T follicular helper cell (primary cell): ENCODE measurements at places on chromosomes 5 and 9.

- no peak for DNase-seq
Measured at GRCh38 chr9:137026828-137027227, 1.2 kb downstream of the ABCA2 start.

GRCh38 chr5:149141957-149142851 is 911 bp downstream of the ABLIM3 start:
- DNase-seq = no peak

GRCh38 chr5:149837680-149838269 is 106.8 kb downstream of the PDE6A start:
- DNase-seq = no peak

GRCh38 chr5:174532455-174533453 is 191.6 kb upstream of the MSX2 start:
- no peak for DNase-seq

DNA sequence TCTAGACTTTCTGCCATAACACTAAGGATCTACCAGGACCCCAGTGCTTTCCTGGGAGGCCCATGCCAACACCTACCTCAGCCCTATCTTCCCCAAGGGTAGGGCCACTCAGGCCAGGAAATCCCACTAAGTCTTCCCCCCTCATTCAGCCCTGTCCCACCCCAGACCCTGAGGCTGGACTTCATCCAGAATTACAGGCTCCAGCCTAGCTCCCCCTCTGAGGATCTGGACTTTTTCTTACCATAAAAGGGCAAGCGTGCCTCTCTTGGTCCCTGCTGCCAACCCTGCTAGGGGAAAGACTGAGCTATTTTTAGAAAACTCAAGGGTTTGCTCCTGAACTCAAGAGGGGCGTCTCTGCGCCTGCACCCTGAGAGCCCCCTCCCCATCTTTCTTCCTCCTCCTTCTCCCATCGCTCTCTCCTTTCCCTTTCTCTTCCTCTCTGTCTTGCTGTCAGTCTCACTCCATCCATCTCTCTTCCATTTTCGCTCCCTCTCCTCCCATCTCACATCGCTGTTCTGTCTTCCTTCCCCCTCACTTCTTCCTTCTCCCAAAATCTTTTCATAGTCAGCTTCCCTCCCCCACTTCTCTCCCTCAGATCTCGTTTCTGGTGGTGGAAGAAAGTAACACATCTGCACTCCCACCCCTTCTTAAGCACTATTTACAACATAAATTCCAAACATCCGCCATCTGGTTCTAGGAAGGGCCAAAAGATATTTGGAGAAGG is 38.1 kb upstream of the IL17B start:
- no peak for DNase-seq

DNA sequence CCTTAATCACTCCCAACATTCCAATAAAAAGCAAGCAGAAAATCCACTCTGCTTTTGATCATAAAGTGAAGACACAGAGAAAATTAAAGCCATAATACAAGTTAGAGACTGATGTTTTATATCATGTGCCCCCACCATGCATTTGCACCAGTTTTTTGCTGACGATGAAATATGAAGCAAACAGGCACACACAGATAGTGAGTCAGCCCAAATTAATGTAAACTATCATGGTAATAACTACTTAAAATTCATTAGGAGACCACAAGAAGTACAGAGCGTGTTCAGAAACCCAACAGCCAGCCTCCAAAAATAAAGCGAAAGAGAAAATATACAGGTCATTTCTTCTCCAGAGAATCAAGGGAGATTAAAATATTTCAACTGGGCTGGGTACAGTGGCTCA is 46.4 kb upstream of the KDM4C start:
- no peak for DNase-seq

DNA sequence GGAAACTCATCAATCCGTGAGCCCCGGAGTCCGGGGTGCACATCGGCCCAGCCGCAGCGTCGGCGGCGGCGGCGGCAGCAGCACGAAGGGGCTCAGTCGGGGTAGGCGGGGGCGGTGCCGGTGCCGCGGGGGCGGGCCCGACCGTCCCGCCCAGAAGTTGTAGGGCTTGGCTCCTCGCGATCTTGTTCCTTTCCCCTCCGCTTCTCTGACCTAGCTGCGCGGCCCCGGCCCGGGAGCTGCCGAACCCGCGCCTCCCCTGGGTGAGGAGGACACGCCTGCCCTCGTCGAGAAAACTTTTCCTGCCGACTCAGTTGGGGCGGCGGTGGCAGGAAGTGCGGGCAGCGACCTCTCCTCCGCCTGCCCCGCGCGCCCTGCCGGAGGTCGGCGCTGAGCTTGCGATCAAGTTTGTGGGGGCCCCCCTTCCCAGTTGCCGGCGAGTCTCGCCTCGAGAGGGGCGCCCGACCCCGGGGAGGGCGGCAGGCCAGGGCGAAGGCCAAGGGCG is at the start of gene MAN2A1:
Gene MAN2A1, plus strand, starts transcription at position 188 of the 502 bp plus-strand sequence. CDS start 491 bp downstream, outside the sequence.
- DNase-seq = peak; percentile 76

DNA sequence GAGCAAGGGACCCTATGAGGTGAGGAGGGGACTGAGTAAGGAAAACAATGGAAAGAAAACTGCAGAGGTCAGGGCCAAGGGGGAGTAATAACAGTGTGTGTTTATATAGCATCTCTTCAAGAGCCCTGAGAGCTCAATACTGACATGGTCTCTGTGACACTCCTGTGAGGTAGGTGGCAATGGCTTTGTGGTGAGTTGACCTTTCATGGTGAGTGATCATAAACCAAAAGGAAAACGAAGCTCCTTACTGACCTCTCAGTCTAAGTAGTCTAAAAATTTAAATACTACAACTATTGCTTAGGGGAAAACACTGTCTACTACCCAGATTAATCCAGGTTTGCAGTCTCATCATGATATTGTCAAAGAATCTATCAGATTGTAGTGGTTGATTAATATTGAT is 130.9 kb downstream of the SNCAIP start:
- no peak for DNase-seq

GRCh38 chr9:112384690-112385089 is 4.8 kb downstream of the HSDL2 start:
- no peak for DNase-seq

- no peak for DNase-seq
Measured at GRCh38 chr9:134854541-134854981, 26.0 kb upstream of the FCN2 start.

- DNase-seq = no peak
Measured at GRCh38 chr5:139733010-139733688, 62.5 kb upstream of the PSD2 start.

DNA sequence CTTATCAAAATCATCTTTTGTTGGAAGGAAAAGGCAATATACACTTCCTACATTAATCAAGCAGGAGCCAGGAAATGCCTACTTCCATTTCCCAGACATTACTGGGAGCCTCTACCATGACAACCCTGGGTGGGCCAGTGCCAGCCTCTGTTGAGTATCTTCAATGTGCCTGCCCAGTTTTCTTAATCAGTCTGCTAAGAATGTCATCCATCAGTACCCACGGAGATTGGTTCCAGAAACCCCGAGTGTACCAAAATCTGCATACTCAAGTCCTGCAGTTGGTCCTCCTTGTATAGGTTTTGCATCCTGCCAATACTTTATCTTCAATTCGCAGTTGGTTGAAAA is 82.4 kb downstream of the MARCHF3 start:
- DNase-seq = no peak

DNA sequence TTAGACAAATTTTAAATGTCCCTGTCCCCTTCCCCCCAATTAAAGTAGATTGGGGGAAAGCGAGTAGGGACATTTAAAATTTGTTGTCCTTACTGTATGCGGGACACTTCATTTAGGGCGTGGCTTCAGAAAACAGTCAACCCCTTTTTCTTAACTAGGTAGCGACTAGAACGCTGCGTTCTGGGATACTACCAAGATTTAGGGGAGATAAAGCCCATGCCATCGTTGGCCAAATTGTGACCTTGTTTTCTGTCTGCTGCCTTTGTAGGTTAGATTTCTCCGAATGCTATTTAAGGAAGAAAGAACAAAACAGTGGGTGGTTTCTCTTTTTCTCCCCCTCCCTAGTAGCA is 1.2 kb downstream of the CKS2 start:
- DNase-seq = no peak

DNA sequence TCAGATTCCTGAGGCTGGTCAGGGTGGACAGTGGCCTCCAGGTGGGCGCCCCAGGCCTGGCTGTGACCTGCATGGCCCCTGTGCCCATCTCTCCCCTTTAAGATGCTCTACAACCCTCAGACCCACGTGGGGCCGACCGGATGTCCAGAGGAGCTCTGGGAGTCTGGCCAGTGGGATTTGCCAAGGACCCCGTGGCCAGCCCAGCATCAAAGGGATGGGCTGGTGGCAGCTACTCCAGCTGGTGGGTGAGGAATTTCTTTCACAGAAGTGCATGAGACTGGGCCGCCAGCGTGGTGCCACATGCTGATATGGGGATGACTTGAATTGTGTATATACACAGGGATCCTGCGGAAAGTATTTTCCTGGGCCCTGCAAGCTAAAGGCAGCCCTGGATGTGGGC is 94.7 kb upstream of the SARDH start:
- no peak for DNase-seq

GRCh38 chr9:2570615-2571479 is 50.7 kb upstream of the VLDLR start:
- DNase-seq = no peak

- no peak for DNase-seq
Measured at GRCh38 chr9:125536776-125537175, 170.2 kb downstream of the MAPKAP1 start.

DNA sequence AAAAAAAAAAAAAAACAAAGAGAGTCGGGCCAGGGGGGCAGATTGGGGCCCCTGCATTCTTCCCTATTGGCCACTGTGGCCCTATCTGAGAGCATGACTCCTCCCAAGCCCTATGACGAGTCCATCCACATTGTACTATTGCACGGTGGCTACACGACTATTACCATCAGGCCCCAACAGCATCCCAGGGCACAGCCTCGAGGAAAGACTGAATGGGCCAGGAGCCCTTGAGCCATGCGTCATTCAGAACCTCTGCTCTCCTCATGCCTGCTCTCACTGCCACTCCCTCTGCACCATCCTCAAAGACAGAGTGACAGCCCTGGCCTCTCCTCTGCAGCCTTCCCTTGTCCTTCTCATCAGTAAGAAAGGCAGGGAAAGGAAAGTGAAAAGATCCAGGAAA is 20.2 kb upstream of the ORM1 start:
- DNase-seq = no peak

GRCh38 chr9:98974554-98974953 is 30.8 kb downstream of the COL15A1 start:
- no peak for DNase-seq

DNA sequence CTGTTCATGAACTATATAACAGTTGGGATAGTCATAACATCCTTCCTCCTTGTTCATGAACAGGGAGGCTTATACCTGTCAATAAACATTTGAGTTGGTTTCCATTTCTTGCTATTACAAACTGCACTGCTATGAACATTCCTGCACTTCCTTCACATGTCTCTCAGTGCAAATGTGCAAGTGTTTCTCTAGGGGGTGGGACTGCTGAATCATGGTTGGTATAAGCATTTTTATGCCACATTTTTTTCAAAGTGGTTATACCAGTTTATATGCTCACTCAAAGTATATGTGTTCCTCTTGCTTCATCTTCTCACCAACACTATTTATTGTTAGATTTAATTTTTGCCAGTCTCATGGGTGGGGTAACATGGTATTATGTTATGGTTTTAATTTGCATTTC is 25.8 kb upstream of the TPD52L3 start:
- DNase-seq = no peak

- no peak for DNase-seq
Measured at GRCh38 chr9:132026932-132027585, 52.6 kb downstream of the MED27 start.

DNA sequence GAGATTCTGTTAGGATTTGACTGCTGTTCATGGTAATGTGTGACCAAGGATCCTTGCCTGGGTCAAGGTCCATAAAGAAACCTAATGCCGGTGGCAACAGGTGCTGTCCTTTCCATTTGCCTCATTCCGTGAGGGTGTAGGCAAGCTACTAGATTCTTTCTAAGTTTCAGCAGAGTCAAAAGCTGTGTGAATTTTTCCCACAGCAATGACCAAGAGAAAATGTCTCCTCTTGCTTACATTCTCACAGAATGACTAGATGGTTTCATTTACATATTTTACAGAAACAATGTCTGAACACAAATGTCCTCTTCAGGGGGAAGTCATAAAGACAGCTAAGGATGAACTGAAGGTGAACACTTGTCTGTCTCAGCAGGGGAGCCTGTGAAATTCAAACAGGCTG is 75.3 kb upstream of the SV2C start:
- DNase-seq = no peak

DNA sequence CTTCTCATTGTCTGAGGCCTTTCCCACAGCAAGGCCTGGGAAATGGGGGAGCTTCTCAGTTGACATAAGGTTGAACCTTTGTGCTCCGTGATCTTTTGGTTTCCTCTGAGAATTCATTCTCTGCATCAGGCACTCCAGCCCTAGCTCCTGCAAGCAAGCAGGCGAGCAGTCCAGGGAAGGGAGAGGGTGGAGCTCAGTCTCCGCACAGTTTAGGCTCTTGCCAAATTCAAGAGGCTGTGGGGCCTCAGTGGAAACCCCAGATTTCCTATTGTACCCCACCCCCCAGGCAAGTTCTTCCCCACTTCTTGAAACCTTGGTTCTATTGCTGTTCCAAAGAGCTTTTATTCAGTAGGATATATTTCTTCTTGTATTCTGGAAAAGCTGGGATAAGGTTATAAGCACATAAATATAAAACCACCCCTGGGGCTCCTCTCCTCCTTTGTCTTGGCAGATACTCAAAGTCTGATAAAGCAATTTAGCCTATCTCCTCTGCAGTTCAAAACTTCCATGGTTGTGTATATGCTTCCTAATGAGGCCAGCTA is 147.2 kb downstream of the PDZD2 start:
- DNase-seq = no peak

GRCh38 chr9:16459421-16460148 is 410.9 kb downstream of the BNC2 start:
- DNase-seq = no peak

DNA sequence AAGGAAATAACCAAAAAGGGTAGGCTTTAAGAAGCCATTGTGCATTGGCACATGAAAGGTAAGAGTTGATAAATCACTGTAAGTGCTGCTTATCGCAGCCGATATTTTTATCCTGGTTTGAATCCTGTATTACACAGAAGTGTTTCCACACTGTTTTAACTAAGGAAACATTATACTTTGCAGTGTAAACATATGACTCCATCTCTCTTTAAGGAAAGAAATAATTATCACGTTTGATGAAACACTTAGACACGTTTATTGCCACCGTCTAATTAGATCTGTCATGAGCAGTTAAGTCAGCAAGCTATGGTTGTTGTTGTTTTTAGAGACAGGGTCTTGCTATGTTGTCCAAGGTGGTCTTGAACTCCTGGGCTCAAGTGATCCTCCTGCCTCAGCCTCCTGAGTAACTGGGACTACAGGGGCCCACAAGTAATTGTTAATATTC is 85.7 kb upstream of the TNFAIP8 start:
- no peak for DNase-seq

GRCh38 chr5:169344629-169345028 is 43.7 kb upstream of the SLIT3 start:
- DNase-seq = no peak
